PC-3 (cell line): ENCODE measurements at places on chromosomes 1 and 21. TPM values are rescaled to one million over a fixed set of nuclear protein-coding genes. Genes with fewer than 3 reads are reported as not detected.
A peak's percentile ranks its signal among the peaks of the same experiment; 100 is the strongest.

DNA sequence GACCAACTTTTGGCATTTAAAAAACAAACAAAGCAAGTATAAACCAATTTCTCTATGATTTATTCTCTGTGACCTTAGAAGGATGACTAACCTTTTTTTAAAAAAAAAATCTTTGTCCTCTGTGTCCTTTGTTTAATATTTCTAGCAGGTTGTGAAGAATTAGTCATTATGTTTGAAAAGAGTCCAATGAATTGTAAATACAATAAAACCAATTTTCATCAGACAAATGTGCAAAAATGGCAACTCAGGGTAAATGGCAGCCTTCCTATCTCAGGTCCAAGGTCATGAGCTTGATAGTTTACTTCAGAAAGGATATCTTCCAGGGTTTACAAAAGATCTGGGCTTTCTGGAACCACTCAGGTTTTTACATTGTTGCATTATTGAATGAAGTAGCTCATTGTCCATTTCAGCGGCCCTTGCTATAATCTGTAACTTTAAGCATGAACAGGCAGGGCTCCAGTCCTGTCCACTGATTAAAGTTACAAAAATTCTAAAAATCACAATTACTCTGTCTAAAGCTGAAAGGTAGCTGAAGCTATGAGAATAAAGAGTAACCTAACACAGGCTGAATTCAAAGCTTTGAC, 11.7 kb upstream of the MAP3K21 start:
- DNase-seq, result peak; percentile 68

DNA sequence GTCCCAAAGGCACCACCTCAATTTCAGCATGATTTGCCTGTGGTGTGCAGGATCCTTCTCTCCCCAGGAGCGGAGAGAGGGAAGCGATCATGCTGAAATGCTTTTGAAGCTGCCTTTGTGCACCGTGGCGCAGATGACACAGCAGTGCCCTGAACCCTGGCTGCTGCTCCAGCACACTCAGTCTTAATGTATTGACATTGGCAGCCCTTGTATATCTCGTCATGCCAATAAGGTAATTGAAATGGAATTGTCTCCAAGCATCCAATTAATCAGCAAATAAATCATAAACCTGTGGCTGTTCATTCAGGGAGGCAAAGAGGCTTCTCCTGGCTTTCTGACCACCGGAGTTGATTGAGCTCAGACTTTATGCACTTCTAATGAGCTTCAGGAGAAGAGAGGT, 139.8 kb downstream of the KAZN start:
- peak; percentile 88 for DNase-seq

- peak; percentile 64 for DNase-seq
Measured at GRCh38 chr21:27649323-27649722, 682.4 kb upstream of the ADAMTS5 start.

The PAQR6 gene
- 6.6 and 7.2 TPM in 2 replicates for total RNA-seq
